ENCODE measurements at places on chromosomes 6 and 20.
A peak's percentile ranks its signal among the peaks of the same experiment; 100 is the strongest.

GRCh38 chr6:167676000-167676665, 150.6 kb upstream of the AFDN start:
- no peak for DNase-seq

DNA sequence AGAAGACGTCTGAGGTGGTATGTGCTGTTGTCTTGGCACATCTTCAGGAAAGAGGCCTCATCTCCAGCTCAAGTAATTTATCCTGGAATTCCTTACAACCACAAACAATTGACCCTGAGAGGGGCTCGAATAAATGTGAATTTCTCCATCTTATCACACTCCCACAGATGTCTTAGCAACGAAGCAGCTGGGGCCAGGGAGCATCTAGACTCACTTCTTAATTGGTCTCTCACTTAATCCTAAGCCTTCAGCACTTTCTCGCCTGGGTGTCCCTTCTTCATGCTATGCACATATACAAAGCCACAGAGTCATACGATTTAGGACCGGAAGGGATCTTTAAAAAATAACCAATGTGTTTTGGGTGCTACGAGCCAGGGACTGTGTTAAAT, 27.1 kb downstream of the PCK1 start:
- no peak for DNase-seq

DNA sequence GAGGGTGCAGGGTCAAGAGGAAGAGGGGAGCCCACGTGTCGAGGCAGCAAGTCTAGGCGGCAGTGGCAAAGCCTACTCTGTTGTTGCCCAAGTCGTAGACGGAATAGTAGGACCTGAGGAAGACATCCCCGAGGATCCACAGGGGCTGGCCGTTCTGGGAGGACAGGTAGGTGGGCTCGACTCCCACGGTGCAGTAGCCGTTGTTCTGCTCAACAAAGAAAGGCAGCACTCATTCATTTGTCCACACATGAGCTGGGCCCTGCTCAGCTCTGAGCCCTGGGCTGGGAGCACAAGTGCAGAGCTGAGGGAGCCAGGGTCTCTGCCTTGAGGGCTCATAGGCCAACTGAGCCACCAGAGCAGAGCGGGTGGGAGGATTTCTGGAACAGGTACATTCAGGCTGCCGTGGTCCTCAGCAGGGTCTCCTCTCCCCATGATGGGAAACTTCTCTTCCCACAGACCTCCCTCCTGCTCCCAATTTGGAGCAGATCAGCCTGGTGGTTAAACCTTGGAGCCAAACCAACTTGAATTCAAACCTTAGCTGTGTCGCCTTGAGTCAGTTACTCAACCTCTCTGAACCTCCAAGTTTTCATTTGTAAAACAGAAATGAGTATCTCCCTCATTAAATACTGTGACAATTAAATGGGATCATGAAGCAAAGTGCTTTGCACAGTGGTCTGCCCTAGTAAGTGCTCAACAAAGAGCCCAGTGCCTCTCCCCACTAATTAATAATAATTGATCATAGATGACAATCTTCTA, 1.6 kb upstream of the TFEB start:
- DNase-seq: no peak

DNA sequence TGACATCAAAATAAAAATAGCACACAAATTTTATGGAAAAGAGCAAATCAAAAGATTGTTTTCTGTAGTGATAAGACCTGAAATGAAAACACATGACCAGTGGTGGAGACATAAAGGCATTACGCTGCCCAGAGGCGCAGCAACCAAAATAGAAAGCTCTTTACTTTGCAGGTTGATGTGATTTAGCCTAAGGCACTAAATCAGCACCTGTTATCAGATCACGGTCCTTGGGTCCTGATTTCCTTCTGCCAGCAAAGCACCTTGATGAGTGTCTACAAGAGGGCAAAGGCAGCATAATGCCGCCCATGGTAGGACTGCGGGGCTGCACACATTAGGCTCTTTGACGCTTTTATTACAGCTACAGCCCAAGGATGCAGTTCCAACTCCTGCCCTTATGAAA, 19.3 kb upstream of the RAMACL start:
- no peak for DNase-seq

- no peak for DNase-seq
Measured at GRCh38 chr6:21905531-21905930, 312.0 kb downstream of the SOX4 start.

- DNase-seq: no peak
Measured at GRCh38 chr6:23269436-23269835, 700.1 kb downstream of the HDGFL1 start.

GRCh38 chr20:59785669-59785959, 147.8 kb downstream of the SYCP2 start:
- DNase-seq: peak; percentile 3

DNA sequence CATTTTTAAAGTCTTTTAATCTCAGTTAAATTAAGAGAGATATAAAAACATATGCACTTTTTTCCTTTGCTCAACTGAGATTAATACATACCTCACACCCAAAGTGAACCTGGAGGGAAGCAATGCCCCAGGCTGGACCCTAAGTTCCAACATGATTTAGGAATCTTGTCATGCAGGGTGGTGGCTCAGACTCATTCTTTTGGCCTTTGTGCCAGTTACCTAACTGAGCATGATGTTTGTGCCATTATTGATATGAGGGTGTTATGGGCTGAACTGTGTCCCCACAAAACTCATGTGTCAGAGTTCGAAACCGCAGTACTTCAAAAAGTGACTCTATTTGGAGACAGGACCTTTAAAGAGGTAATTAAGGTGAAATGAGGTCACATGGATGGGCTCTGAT, 188.0 kb downstream of the ARHGAP18 start:
- no peak for DNase-seq

GRCh38 chr6:113530769-113531168, 326.4 kb upstream of the MARCKS start:
- DNase-seq: no peak

- DNase-seq: no peak
Measured at GRCh38 chr6:124683507-124683906, 278.7 kb upstream of the RNF217 start.

DNA sequence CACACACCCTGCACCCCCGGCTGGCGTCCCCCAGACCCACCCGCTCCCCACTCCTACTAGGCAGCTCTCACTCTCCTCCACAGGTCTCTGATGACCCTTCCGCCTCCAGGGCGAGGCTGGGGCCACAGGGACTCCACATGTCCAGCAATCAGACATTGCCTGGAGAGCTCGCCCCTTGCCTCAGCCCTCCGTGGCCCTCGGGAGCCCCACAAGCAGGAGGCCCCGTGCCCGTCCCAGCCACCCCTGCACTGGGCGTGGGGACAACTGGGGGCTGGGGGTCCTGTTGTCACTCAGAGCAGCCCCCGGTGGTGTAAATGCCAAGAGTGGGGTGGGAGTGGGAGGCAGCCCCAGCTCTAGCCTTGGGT, 1.5 kb downstream of the COL20A1 start:
- DNase-seq: no peak

DNA sequence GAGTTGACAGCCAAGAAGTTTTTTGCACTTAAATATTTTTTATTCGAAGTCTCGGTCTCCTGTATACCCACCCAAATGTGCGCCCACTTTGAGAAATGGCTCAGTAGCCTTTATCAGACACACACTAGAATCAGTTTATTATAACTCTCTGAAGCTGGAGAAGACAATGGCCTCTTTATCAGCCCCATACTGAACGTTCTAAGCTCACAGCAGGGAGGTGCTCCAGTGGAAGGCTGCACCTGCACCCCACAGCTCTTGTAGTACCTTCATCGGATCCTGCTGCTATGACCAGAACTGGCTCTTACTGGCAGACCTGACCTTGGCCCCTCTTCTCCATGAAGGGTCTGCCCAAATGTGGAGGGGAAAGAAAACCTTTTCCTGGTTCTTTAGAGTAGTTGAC, 165.0 kb upstream of the SCGN start:
- no peak for DNase-seq

DNA sequence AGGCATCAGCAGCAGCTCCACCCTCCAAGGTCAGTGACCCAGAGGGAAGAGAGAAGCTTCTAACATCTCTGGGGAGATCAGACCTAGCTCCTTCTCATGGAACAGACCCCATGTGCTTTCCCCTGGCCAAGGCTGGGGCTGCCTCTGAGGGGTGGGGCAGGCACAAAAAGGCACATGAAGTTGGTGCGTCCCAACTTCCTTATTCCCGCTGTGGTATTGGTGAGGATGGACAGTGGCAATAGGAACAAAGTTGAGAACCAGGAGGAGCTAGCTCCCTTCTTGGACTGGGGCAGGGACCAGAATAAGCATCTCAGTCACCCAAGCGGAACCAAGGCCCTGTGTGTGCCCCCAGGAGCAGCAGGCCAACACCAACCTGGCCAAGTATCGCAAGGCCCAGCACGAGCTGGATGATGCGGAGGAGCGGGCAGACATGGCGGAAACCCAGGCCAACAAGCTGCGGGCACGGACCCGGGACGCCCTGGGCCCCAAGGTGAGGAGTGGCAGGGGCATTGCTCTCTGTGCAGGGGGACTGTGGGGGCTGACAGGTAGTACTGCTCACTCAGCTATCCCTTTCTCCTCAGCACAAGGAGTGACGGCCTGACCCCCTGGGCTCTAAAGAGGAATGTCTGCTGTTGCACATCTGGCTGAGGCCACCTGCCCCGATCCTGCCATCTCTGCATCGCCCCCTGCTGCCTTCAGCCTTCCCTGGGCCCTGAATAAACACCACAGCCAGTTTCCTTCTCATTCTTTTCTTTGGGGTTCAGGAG, 46.1 kb downstream of the MYH7B start:
- DNase-seq: no peak

- no peak for DNase-seq
Measured at GRCh38 chr20:56249956-56250355, 1.4 kb downstream of the MC3R start.

- DNase-seq: no peak
Measured at GRCh38 chr6:17703256-17703694, 3.5 kb downstream of the NUP153 start.

DNA sequence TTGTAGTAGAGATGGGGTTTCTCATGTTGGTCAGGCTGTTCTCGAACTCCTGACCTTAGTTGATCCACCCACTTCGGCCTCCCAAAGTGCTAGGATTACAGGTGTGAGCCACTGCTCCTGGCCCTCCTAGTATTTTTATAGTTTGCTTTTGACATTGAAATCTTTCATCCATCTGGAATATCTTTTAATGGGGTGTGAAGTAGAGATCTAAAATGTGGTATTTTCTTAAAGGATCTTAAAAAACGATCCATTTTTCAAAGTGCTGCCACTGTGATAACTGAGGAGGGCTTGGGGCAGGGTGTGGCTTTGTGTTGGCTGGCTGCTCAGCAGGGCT, 23.1 kb downstream of the CDS2 start:
- no peak for DNase-seq

GRCh38 chr6:73699676-73700459, 3.9 kb downstream of the CD109 start:
- no peak for DNase-seq

Data from tibial nerve (tissue), 4 donors.